Esophagus squamous epithelium (tissue), 5 donors: ENCODE measurements at places on chromosomes 1 and 21.

DNA sequence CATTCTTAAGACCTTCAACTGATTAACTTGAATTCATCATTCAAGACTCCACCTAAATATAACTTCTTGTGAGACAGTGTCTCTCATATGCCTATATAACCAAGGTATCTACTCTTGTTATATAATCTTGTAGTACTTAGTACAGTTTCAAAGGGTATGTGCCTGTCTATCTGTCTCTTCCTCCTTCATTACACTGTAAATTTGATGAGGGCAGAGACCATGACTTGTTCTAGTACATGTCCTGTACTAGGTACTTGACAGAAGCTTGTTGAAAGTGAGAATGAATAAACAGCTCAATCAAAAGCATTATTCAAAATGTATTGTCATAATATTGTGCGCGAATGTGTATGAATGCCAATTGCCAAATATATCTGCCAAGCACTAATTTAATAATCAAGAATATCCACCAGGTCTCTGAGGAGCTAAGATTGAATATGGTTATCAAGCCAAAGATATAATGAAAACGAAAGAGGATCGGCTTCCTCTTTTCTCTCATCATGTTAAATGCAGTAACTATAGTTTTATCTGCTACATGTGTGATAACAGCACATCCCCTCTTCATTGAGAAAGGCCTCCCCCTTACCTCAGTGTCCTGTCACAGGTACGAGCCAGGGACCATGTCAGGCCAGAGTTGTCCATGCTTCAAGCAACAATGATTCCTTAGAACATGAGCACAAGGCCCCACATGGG, 117.3 kb downstream of the UCHL5 start:
- no peaks in the 10 kb centered on the region for H3K36me3 ChIP-seq
- H3K27ac ChIP-seq, result no peak overlapping the region
- H3K4me1 ChIP-seq, result peaks cover 8% of the 10 kb centered on the region
- no peaks in the 10 kb centered on the region for H3K27me3 ChIP-seq
- DNase-seq, result no peak
- no peak overlapping the region for H3K4me3 ChIP-seq

DNA sequence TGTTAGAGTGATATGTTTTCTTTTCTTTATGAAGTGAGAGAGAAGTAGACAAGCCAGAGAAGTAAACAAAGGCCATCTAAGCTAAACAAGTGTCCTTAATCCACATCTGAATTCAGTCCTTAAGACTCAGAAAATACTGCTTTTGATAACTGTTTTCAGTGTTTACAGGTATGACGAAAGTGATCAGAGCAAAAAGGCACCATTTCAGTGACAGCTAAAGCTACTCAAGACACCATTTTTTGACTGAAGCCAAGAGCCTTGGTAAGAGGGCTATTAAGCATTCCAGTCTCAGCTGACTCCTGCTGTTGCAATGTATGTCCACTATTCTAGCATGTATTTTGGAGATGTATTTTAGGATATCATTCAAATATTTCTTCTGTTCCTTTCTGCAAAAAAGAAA, 4.1 kb downstream of the KMO start:
- H3K36me3 ChIP-seq, result no peaks in the 10 kb centered on the region
- no peak overlapping the region for H3K4me3 ChIP-seq
- no peak for DNase-seq
- peaks cover 4% of the 10 kb centered on the region for H3K4me1 ChIP-seq

DNA sequence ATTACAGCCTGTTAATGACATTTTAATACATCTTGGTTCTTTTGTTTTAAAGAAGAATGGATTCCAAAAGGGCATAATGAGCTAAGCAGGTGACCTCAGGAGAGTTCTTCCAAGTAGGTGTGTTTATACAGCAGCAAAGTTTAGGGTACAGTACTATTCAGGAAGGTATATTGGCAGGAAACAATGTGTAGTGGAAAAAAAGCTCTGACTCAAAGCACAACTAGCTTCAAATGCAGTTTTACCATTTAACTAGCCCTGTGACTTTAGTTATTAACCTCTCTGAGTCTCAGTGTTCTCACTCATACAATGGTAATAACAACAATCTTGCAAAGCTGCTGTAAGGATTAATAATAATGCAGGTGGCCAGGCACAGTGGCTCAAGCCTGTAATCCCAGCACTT, 29.9 kb downstream of the FAF1 start:
- H3K27me3 ChIP-seq, result no peaks in the 10 kb centered on the region
- no peak overlapping the region for H3K4me3 ChIP-seq
- H3K36me3 ChIP-seq, result peaks cover 17% of the 10 kb centered on the region
- no peak overlapping the region for H3K27ac ChIP-seq
- no peak for DNase-seq

DNA sequence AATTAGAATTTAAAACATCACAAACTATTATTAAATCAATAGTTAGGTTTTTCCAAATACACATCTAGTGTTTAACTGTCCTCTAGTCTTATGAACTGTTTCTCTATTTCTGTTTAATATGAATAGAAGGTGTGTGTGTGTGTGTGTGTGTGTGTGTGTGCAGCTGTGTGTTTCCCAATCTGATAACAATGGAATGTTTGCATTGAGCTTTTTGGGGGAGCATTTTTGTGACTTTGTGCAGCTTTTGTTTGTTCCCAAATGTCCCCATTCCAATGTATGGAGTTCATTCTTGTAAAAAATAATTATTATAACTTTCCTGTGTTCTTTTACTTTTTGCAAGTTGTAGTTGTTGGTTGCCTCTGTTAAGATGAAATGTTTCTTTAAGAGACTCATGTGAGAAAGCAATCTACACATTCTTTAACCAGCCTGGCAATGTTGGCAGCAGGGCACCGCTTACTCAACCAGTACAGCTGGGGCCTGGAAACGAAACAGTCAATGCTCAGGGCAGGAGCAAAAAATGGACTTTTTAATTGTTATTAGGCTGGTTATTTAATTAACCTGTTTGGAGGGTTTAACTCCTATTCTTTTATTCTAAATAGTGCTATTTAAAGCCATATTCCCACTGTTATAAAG, 354.3 kb downstream of the SRGAP2C start:
- no peak overlapping the region for H3K27ac ChIP-seq
- no peaks in the 10 kb centered on the region for H3K27me3 ChIP-seq
- H3K36me3 ChIP-seq, result no peaks in the 10 kb centered on the region
- H3K4me1 ChIP-seq, result no peaks in the 10 kb centered on the region
- no peak for DNase-seq

DNA sequence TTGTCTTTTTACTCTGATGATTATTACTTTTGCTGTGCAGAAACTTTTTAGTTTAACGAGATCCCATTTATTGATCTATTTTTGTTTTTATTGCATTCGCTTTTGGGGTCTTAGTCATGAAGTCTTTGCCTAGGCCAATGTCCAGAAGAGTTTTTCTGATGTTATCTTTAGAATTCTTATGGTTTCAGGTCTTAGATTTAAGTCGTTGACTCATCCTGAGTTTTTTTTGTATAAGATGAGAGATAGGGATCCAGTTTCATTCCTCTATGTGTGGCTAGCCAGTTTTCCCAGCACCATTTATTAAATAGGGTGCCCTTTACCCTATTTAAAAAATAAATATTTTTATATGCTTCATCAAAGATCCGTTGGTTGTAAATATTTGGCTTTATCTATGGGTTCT, 13.2 kb downstream of the MAN1C1 start:
- no peak for DNase-seq
- H3K4me1 ChIP-seq, result peaks cover 18% of the 10 kb centered on the region
- no peak overlapping the region for H3K27ac ChIP-seq
- no peaks in the 10 kb centered on the region for H3K36me3 ChIP-seq

GRCh38 chr21:41536076-41536826, 28.3 kb upstream of the TMPRSS2 start:
- no peak overlapping the region for H3K27ac ChIP-seq
- no peaks in the 10 kb centered on the region for H3K36me3 ChIP-seq
- no peaks in the 10 kb centered on the region for H3K27me3 ChIP-seq
- no peaks in the 10 kb centered on the region for H3K4me1 ChIP-seq
- no peak overlapping the region for H3K4me3 ChIP-seq

DNA sequence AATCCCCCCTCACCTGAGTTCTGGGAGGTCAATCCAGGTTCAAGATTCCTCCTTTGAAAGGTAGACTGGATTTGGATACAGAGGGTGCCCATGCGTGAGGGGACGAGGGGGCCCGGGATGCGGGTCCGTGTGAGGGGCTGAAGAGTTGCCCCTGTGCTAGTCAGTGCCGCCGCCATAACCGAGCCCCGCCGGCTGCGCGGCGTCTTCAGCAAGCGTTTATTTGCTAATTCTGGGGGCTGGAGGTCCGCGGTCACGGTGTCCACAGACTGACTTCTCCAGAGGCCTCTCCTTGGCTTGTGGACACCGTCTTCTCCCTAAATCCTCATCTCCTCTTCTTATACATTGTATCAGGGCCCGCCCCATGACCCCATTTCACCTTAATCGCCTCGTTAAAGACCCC, 20.9 kb upstream of the SAMD11 start:
- peaks cover 23% of the 10 kb centered on the region for H3K4me1 ChIP-seq
- no peak overlapping the region for H3K4me3 ChIP-seq
- no peak overlapping the region for H3K27ac ChIP-seq
- no peak for DNase-seq
- H3K27me3 ChIP-seq, result peaks cover 87% of the 10 kb centered on the region
- H3K36me3 ChIP-seq, result no peaks in the 10 kb centered on the region

GRCh38 chr1:27832762-27833161, 2.2 kb downstream of the PPP1R8 start:
- peaks cover 12% of the 10 kb centered on the region for H3K4me1 ChIP-seq
- H3K27me3 ChIP-seq, result no peaks in the 10 kb centered on the region
- DNase-seq, result no peak
- H3K36me3 ChIP-seq, result no peaks in the 10 kb centered on the region

DNA sequence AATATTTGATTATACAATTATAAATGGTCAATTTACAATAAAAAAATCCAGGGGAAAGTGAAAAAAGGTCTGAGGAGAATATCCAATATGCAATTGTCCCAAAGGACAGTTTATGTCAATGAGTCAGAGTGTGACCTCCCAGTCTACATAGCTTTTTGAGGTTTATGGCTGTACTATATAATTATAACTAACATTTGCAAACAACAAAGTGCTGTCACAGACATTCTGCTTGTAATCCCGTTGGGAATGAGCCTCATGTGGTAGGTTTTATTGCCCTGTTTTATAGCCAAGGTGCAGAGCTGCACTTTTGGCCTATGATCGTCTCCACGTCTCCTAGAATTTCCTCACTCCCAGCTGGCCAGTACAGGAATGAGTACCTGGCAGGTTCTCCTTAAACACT, 103.8 kb downstream of the ADSS2 start:
- no peaks in the 10 kb centered on the region for H3K36me3 ChIP-seq
- H3K4me1 ChIP-seq, result peaks cover 32% of the 10 kb centered on the region
- no peak overlapping the region for H3K27ac ChIP-seq
- no peak overlapping the region for H3K4me3 ChIP-seq

- peaks cover 13% of the 10 kb centered on the region for H3K36me3 ChIP-seq
- H3K27ac ChIP-seq, result no peak overlapping the region
- no peaks in the 10 kb centered on the region for H3K4me1 ChIP-seq
- DNase-seq, result no peak
These were observed 50.4 kb upstream of the EPHA8 start for GRCh38 chr1:22512873-22513272.
